ENCODE measurements at places on chromosomes 4 and X.

DNA sequence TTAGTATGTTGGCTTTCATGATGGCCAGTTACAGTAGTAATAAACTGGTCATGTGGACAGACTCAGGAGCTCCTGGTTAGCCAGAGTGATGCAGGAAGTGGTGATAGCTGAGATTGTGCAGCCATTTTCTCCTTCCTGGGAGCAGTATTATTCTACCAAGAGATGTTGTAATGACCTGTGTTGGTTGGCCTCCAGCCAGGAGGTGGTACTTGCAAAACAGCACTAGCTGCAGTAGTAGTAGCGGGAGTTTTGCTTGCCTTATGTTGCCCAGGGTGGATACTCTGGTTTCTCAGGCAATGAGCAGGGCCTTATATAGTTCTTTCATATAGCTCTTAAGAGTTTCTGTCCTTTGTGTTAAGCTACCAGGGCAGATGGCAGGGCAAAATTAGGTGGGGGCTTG lies 998.8 kb downstream of the GLUD2 start:
- no peak for DNase-seq

DNA sequence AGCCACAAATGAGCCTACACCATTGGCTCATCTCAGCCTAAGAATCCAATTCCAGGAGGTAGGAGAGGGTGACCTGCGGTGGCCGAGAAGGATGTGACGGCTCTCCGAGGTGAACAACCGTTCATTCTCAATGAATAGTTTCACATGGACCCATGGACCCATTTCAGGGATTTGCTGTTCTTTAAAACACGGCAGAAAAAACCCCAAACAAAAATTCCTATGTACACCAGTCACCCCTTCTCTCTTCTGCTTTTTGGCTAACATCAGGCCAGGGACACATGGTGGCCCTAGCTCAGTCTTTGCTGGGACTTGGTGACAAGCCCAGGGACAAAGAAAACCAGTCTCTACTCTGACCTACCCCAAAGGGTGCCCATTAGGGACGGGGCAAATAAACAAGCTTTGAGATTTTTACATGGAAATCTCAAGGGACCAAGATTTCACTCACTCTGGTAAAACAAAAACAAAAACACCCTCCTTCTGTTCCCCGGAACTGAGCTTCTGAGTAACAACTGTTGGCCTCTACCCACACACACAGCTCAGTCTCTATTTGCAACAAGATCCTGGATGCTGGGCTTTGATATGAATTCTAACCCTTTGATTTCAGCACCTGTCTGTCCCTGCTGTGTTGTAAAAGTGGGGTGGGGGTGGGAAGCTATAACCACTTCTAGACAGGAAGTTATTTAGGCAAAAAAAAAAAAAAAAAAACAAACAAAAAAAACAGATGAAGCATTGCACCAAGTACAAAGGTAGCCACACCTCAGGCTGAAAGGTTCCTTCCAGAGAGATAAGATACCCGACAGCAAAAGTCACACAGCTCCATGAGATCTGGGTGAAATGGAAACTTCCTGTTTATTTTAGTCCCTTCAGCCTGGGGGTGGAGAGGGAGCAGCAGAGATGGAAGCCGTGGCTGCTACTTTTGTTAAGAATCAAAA lies 49.0 kb downstream of the DDX3X start:
- DNase-seq: no peak

GRCh38 chr4:123631786-123632692 lies 235.4 kb downstream of the SPRY1 start:
- DNase-seq: no peak

DNA sequence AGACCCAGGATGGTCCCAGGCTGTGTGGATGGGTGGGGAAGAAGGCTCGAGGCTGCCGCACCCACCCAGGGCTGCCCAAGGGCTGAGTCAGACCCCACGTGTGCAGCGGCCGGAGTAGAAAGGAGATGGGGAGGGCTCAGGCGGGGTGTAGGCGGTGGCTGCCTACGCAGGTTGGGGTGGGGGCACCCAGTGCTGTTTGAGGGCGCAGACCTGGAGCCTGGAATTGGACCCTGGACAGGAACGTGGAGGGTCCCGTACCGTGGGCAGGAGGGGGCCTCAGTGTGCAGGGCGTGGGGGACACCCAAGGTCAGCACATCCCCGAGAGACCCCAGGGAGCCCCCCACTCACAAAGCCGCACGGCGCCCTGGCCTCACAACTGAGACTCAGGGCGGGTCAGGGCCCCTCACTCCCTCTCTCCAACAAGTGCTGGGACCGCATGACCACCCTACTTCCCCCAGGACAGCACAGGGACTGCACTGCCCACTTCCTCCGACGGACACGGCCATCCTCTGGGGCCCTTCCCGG lies 79.9 kb downstream of the FAM53A start:
- DNase-seq: no peak

DNA sequence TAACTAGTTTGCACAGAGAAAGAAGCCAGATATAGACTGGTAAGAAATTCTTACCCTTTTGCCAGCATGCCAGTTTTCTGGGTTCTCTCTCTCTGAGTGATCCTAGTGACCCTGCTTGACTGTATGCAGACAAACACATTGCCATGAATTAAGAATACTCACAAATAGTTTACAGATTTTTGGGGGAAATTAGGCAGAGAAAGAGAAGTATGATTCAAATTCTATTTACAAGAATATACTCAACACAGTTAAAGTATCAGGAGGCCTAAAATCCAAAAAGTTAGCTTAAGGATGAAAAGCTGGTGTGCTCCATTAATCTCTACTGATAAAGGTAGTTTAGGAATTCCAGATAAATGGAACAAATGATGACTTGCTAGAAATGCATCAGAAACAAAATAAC lies 18.4 kb downstream of the MOB1B start:
- no peak for DNase-seq

DNA sequence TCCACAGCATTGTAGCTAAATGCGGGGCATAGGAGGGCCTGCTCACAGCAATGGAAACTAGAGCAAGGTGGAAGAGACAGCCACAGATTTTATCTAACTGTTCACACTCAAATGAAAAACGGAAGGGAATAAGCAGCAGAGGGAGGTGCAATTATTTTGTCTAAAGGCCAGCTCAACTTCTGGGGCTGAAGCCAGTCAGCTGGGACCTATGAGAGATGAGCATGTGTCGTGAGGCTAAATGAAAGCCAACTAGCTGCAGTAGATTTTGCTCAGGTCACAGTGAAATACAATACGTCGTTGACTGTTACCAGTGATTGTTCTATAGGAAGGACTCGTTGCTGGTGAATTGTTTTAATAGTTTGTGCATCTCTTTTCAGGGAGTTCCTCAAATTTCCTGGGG lies 26.4 kb upstream of the FGFBP2 start:
- DNase-seq: no peak

GRCh38 chr4:173652283-173652931 lies 122.4 kb upstream of the HAND2 start:
- no peak for DNase-seq

- DNase-seq: no peak
Observed at GRCh38 chr4:48033412-48033811, 16.8 kb downstream of the NIPAL1 start.

DNA sequence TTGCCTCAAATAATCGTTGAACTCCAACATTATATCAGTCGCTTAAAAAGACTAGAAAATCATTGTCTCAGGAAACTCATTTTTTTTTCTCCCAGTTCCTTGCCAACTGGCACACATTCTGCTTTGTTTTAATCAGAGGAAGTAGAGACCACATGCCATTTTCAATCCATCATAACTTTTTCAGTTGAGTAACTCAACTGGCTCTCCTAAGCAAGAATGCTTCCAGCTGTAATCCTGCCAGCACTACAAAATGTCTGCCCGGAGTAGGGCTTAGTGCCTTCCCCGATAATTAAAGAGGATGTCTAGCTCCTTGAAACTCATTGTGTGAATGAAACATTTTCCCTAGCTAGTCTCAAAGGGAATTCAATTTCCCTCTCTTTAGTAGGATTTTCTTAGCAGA lies 33.0 kb downstream of the FREM3 start:
- peak; percentile 82 for DNase-seq

DNA sequence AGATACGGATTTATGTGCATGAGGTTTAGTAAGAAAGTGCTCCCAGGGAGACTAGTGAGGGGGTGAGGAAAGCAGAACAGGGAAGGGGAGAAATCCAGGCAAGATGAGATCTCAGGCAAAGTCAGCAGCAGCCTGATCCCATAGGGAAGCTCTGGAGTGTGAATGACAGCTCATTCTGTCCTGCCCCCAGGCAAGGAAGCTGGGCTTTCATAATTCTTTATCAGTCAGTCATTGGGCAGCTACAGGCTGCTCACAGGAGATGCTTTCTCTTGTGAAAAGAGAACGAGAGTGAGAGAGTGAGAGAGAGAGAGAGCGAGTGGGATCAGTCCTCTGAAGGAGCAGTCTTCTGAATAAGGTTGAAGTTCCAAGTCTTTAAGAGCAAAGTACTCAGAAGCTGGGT lies 48.1 kb downstream of the SRPX start:
- DNase-seq: no peak

GRCh38 chr4:76486588-76487276 lies 51.7 kb downstream of the SHROOM3 start:
- no peak for DNase-seq

DNA sequence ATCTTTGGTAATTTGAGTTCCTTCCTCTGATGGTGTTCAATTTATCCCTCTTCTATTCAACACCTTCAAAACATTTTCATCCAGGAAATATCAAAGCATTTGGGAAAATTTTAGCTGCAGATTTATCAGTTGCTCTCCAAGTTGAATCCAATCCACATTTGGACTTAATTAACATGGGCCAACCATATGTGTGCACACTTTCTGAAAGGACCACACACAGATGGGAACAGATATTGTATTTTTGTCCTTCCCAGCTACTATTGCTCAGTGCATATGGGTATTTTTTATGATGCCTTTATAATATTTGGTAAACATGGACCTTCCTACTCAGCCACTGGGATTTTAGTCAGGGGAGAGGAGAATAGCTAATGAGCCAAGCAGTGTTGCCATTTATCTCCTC lies 65.2 kb downstream of the GLRA2 start:
- DNase-seq: peak; percentile 73

DNA sequence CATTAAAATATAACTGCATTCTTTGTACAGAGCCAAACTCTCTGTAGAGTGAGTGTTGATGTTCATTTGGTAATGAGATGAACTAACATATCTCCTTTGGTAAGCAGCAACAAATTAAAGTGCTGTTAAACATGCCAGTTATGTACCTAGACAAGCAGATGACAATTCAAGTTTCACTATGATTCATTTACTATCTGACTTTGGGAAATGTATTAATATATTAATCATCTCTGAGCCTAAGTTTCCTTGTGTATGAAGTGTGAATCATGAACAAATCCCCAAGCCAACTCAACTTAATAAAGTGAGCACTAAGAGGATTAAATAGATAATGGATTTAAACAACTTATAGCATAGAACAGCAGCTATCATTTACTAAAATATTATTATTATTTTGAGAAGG lies 1044.2 kb downstream of the GLUD2 start:
- DNase-seq: no peak

- no peak for DNase-seq
Observed at GRCh38 chr4:946103-946450, 13.8 kb downstream of the TMEM175 start.

DNA sequence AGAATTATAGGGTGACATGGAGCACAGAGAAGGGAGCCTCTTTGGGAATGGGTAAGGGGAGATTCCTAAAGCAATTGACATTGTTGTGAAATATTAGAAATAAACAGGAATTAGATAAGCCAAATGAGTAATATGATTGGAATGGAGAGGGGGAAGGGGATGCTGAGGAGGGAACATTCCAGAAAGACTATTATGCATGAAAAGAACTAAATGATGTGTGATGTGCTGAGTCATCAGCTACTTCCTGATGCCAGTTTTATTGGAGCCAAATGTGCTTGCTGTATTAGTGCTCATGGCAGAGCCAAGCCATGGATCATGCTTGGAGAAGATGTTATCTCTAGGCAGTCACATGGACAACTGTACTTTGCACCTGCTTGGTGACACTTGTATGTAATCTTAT lies 189.0 kb upstream of the HCCS start:
- no peak for DNase-seq

DNA sequence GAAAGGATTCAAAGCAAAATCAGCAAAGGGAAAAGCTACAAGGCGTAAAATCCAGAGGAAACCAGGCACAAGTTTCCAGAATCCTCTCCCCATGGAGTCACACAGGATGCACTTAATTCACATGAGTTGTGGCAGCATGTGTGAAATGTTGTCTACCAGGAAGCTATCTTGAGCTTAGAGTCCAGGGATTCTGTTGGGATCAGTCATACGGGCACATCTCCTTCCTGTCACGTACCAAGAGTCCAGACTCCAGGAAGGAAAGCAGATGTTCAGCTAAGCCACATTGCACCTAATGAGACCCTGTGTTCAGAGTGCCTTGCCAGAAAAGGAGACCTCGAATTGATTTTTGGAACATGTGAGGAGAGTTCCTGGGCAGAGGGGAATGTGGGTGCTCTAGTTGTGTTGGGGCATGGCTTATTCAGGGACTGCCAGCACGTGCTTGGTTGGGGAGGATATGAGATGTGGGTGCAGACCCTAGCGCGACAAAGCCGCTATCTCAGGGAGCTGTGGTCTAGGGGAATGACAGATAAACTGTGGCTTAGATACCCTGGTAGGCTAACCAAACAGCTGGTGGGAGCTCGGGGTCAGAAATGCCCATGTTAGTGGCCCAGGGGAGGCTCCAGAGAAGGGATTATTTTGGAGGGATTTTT lies 70.0 kb downstream of the EVC start:
- DNase-seq: no peak

DNA sequence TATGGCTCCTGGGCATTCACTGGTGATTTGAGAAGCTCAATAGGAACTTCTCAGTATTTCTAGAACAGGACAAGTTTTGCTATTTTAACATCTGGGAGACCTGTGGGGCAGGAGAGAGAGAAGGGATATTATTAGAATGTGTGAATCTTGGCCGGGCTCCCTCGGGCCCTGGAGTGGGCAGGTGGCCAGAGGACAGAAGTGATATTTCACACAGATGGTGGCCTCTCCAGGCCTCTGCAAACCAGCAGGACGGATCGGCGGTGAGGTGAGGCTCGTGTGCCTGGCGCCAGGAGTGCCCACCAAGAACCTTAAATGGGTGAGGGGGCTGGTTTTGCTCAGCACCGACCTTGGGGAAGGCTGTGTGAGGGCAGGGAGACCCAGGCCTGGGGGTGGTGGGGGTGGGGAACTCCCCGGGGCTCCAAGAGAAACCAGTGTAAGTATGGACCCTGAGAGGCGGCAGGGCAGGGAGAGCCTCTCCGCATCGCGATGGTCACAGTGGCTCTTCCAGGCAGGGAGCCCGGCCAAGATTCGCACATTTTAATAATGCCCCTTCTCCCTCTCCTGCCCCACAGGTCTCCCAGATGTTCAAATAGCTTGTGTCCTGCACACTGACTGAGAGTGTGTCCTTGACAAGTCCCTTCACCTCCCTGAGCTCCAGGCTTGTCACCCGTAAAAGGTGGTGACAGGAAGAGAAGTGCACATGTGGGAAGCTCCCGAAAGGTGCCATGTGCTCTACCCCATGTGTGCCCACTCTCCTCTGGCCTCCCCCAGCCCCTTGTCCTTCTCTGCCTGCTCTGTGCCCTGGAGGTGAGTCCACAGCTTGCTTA lies 64.9 kb downstream of the SORCS2 start:
- DNase-seq: no peak

- DNase-seq: peak; percentile 29
Observed at GRCh38 chr4:25031077-25031621, 403 bp upstream of the LGI2 start.

GRCh38 chrX:51334276-51334675 lies 1.7 kb downstream of the NUDT10 start:
- no peak for DNase-seq

- DNase-seq: no peak
Observed at GRCh38 chrX:120365968-120366367, 4.1 kb downstream of the ATP1B4 start.

GRCh38 chr4:155802190-155802959 lies 43.6 kb downstream of the GUCY1B1 start:
- no peak for DNase-seq

- peak; percentile 51 for DNase-seq
Observed at GRCh38 chr4:13481569-13481968, 2.6 kb downstream of the RAB28 start.

Measured in brain (organoid and tissue), 16 donors.